ENCODE measurements at places on chromosomes 2 and 18. TPM values are rescaled to one million over a fixed set of nuclear protein-coding genes. Genes with fewer than 3 reads are reported as not detected.

- H3K27ac ChIP-seq = peak overlapping the region; percentile 78
- no peak overlapping the region for H3K4me3 ChIP-seq
- DNase-seq = peak; percentile 82
- peaks cover 28% of the 10 kb centered on the region for H3K36me3 ChIP-seq
Observed at GRCh38 chr2:86038291-86039081, 67.2 kb downstream of the POLR1A start.

GRCh38 chr2:25161055-25161781 is 7.2 kb downstream of the POMC start:
- H3K4me1 ChIP-seq = no peaks in the 10 kb centered on the region
- no peaks in the 10 kb centered on the region for H3K36me3 ChIP-seq
- peak overlapping the region; percentile 56 for H3K4me3 ChIP-seq
- peak; percentile 68 for DNase-seq

DNA sequence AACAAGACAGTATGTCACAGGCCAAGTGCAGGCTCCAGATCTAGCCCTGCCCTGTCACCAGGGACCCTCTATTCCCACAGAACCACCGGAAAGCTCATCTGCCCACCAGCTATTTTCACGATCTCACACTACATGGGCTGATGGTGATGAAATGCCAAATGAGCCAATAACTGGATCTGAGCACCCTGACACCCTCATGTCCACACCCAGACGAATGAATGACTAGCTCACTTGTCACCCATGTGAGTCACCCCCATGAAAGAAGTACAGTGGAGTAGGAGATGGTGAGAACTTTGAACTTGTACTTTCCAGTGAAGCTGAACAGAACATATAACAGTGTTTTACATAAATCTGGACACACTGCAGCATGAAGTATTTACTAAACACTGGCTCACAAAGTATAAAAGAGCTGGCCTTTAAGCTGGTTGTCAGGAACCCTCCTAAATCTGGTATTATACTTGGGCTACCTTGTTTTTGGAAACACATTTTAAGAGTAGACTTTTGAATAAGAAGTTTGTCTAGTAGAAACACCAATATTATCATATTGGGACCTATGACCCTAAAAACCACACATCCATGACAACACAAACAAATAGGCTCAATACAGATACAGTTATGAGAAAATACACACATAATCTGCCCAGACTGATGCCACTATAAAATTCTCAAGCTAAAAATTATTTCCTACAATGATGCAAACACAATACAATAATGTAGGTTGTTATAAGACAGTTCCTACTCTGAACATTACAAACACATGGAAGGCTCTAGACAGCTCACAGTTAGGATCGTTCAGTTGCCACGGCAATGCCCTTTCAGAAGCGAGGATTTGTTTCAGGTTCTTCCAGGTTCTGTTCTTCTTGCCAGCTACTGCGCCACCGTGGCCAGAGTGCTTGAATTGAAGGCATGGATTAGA is 19.0 kb downstream of the INO80C start:
- H3K4me1 ChIP-seq = peaks cover 21% of the 10 kb centered on the region
- peak overlapping the region; percentile 88 for H3K27ac ChIP-seq
- no peaks in the 10 kb centered on the region for H3K36me3 ChIP-seq
- H3K4me3 ChIP-seq = peak overlapping the region; percentile 52

DNA sequence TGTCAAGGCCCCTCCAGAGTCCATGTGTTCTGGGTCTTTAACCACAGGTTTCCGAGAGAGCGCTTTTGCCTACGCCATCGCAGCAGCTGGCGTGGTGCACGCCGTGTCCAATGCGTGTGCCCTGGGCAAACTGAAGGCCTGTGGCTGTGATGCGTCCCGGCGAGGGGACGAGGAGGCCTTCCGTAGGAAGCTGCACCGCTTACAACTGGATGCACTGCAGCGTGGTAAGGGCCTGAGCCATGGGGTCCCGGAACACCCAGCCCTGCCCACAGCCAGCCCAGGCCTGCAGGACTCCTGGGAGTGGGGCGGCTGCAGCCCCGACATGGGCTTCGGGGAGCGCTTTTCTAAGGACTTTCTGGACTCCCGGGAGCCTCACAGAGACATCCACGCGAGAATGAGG is 9.3 kb downstream of the WNT10A start:
- H3K36me3 ChIP-seq = no peaks in the 10 kb centered on the region
- H3K4me3 ChIP-seq = no peak overlapping the region
- no peak overlapping the region for H3K27ac ChIP-seq
- peaks cover 21% of the 10 kb centered on the region for H3K27me3 ChIP-seq

DNA sequence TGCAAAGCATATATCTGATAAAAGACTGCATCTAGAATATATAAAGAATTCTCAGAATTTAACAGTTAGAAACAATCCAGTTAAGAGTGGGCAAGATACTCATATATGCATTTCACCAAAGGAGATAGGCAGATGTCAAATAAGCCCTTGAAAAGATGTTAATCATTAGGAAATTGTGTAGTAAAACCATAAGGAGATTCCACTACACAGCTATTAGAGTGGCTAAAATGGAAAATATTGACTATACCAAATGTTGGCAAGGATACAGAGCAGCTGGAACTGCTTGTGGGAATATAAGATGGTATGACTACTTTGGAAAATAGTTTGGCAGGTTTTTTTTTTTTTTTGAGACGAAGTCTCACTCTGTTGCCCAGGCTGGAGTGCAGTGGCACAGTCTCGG is 59.5 kb downstream of the CAB39 start:
- no peak for DNase-seq
- no peak overlapping the region for H3K4me3 ChIP-seq
- peaks cover 29% of the 10 kb centered on the region for H3K4me1 ChIP-seq
- H3K36me3 ChIP-seq = peaks cover 12% of the 10 kb centered on the region

GRCh38 chr2:45746888-45747287 is 95.4 kb downstream of the PRKCE start:
- DNase-seq = peak; percentile 75
- H3K4me1 ChIP-seq = peaks cover 55% of the 10 kb centered on the region
- H3K27ac ChIP-seq = peak overlapping the region; percentile 99
- no peaks in the 10 kb centered on the region for H3K36me3 ChIP-seq
- H3K27me3 ChIP-seq = no peaks in the 10 kb centered on the region

DNA sequence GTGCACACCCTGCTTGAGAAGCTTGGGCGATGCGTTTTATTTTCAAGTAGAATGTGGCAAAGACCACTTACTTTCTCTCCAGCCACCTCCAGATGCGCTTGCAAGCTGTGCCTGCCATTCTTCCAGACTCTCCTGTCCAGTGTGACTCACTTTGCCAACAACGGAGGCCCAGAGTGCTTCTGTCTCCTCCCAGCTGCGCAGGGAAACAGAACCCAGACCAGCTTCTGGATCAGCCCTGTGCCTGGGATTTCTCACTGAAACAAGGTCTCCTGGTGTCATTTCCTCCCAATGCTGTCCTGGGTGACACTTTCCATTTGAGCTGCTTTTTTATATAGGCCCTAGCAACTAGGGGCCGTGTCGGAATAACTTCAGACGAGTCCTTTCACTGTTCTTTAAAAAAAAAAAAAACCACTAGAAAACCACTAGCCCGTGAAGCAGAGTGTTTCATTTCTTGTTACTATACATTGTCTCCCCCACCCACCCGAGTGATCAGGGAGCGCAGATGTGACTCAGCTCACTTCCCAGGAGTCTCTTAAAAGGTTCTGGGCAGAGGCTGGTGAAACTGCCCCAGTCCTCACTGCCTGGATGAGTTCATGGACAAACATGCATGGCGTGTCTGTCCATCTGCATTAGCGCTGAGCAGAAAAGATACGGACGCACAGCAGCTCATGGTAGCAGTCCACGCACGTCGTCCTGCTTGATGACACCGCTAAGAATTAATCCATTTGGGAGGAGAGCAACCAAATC is 25.3 kb upstream of the RPL31 start:
- no peaks in the 10 kb centered on the region for H3K27me3 ChIP-seq
- no peak overlapping the region for H3K27ac ChIP-seq
- no peaks in the 10 kb centered on the region for H3K4me1 ChIP-seq
- no peaks in the 10 kb centered on the region for H3K36me3 ChIP-seq
- no peak for DNase-seq

DNA sequence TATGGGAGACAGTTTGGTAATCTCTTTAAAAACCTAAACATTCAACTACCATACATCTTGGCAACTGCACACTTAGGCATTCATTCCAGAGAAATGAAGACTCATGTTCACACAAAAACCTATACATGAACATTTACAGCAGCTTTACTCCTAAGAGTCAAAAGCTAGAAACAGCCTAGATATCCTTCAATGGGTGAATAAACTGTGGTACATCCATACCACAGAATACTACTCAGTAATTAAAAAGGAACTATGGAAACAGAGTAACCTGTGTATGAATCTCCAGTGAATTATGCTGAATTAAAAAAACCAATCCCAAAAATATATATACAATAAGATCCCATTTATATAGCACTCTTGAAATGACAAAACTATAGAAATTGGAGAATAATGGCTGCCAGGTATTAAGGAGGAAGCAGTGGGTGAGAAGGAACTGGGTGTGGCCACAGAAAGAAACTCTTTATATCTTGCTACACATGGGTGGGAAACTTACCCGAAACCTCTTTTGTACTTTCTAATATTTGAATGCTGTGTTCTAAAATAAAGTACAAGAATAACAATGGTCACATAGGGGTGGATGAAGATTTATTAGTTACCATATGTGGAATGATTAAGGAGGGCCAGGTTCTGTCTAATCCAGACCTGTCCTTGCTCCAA is 13.7 kb downstream of the SESTD1 start:
- H3K36me3 ChIP-seq = no peaks in the 10 kb centered on the region
- no peaks in the 10 kb centered on the region for H3K27me3 ChIP-seq
- no peak overlapping the region for H3K4me3 ChIP-seq

TUBB8B gene
- not detected for total RNA-seq

SLC5A7 gene
- not detected for total RNA-seq

PJVK gene
- total RNA-seq = 0.97 TPM

PDE1A gene
- total RNA-seq = 16.3 TPM

TMEM247 gene
- not detected for total RNA-seq

ATP6V1B1 gene
- total RNA-seq = not detected

Measured in GM23248 (cell line).